Breast epithelium (tissue), 4 donors: ENCODE measurements at places on chromosomes 2 and 18. TPM values are rescaled to one million over a fixed set of nuclear protein-coding genes. Genes with fewer than 3 reads are reported as not detected.

Gene TMEM247
- total RNA-seq = not detected

Gene SP5
- total RNA-seq = 1.5 TPM

Gene POTEC
- total RNA-seq = not detected

Gene VWC2L
- 0.15 TPM for total RNA-seq

Gene SCYGR8
- not detected for total RNA-seq

Gene GLI2
- 3.6 TPM for total RNA-seq

Gene RPE
- total RNA-seq = 55.4 TPM

Gene PGAP1
- 16.1 TPM for total RNA-seq

DNA sequence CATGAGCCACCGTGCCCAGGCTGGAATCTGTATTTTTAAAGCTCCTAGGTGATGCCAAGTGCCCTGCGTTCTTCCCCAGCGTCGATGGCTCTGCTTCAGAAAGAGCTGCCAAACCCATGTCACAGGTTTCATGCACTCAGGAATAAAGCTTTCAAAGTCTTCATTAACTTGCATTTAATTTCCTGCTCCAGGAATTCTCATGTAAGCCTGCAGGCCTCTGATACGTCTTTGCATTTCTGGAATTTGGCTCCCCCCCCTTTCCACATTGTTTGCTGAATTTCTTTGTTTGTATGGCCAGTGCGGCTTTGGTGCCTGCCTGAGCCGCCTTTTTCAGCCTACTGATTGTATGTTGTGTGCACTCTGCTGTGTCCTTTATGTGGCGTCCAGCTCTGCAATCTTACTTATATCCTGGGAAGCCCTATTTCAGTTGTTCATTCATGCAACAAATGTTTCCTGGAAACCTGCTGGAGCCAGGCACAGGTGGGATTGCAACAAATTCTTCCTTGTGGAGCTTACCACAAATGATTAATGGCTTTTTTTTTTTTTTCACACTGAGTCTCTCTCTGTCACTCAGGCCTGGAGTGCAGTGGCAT is 17.9 kb upstream of the OTOF start:
- DNase-seq = no peak
- no peak overlapping the region for H3K4me3 ChIP-seq
- no peaks in the 10 kb centered on the region for H3K4me1 ChIP-seq
- no peaks in the 10 kb centered on the region for H3K36me3 ChIP-seq
- H3K27me3 ChIP-seq = no peaks in the 10 kb centered on the region

GRCh38 chr2:54599326-54599710 is 124.1 kb upstream of the EML6 start:
- H3K36me3 ChIP-seq = no peaks in the 10 kb centered on the region
- no peaks in the 10 kb centered on the region for H3K4me1 ChIP-seq
- peak; percentile 71 for DNase-seq
- H3K4me3 ChIP-seq = no peak overlapping the region

DNA sequence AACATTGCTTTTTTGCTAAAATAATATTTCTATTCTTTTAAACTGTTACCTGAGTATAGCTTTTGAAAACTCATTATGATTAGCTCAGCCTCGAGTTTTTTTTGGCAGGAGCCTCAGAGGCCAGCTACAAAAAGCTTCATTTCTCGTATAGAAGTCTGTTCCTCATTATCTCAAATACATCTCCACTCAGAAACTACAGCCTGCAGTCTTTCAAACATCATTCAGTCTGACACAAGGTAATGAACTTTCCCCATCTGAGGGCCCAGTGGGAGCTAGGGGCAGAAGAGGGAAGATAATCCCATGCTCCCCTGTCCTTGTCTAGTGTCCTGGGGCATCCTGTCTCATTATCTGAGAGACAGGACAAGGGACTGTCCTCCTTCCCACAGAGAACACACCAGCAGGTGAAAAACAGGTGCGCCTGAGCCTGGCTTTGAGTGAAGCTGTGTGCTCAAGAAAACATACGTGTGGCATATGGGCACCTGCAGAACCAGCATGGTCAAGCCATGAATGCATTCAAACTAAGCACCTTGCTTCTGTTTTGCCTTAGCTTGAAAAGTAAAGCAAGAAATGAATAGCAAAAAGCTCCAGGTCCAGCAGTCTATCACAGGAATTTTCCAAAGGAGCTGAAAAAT is 247.5 kb downstream of the MREG start:
- no peaks in the 10 kb centered on the region for H3K36me3 ChIP-seq
- H3K27me3 ChIP-seq = no peaks in the 10 kb centered on the region
- H3K4me3 ChIP-seq = no peak overlapping the region
- no peak for DNase-seq
- H3K27ac ChIP-seq = no peak overlapping the region
- H3K4me1 ChIP-seq = no peaks in the 10 kb centered on the region

- no peaks in the 10 kb centered on the region for H3K27me3 ChIP-seq
- DNase-seq = no peak
- H3K27ac ChIP-seq = peak overlapping the region; percentile 60
- no peaks in the 10 kb centered on the region for H3K4me1 ChIP-seq
These were observed 72.2 kb downstream of the MAP2 start for GRCh38 chr2:209495855-209496585.

DNA sequence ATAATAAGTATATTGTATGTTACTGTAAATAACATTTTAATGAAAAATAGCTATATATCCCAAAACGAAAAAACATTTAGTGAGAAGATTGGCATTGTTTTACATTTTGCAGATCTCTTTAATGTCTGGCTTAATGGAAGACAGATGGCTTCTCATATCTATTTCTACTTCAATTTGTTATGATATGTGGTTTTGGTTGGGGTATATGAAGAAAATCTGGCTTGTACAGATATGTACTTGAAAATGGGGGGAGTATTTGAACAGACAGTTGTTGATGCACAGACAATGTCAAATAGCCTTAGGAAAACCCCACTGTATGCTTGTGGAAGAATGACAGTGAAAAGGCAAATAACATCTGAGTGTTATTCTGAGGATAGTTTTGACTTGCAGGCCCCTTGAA is 23.6 kb upstream of the GMCL1 start:
- H3K27ac ChIP-seq = no peak overlapping the region
- H3K27me3 ChIP-seq = no peaks in the 10 kb centered on the region
- no peaks in the 10 kb centered on the region for H3K4me1 ChIP-seq
- DNase-seq = no peak

GRCh38 chr2:61529944-61530735 is 8.0 kb downstream of the XPO1 start:
- no peaks in the 10 kb centered on the region for H3K27me3 ChIP-seq
- no peak overlapping the region for H3K4me3 ChIP-seq
- peaks cover 5% of the 10 kb centered on the region for H3K36me3 ChIP-seq
- DNase-seq = no peak
- no peak overlapping the region for H3K27ac ChIP-seq
- H3K4me1 ChIP-seq = no peaks in the 10 kb centered on the region

DNA sequence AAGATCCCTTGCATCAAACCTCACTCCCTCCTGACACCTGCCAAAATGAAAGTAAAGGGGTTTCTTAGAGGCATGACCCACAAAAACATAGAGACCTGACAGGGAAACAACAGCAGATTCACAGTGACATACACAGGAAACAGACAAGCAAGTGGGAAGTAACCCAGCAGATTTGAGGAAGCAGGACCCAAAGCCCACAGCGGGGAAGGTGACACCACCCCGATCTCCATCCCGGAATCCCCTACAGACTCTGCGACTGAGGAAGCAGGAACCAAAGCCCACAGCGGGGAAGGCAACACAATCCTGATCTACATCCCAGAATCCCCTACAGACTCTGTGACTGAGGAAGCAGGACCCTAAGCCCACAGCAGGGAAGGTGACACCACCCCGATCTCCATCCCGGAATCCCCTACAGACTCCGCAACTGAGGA is 21.6 kb downstream of the CIB4 start:
- no peaks in the 10 kb centered on the region for H3K4me1 ChIP-seq
- no peak for DNase-seq
- no peaks in the 10 kb centered on the region for H3K36me3 ChIP-seq
- no peaks in the 10 kb centered on the region for H3K27me3 ChIP-seq
- H3K27ac ChIP-seq = no peak overlapping the region
- H3K4me3 ChIP-seq = no peak overlapping the region

DNA sequence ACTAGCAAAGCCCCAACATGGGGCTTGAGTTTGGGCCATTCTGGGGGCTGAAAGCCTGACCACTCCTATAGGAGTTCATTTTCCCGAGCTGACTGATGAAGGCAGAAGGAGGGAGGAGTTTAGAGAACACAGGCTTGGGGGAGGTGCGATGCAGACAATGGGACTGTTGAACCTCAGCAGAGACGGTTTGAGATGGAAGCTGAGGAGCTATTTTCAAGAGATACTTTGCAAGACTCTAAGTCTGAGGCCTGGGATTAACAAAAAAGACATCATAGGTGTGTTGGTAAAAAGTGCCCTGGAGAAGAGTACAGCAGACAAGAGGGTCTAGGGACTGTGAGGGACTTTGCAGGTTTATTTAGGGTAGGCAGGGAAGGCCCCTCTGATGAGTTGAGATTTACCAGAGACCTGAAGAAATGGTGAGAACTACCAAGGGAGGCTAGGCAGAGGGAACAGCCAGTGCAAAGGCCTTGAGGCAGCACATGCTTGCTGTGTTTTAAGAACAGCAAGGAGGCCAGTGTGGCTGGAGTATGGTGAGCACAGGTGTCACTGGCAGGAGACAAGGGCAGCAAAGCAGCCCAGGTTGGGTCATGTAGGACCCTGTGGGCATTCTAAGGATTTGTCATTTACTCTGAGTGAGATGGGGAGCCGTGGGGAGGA is 31.6 kb downstream of the PCBP1 start:
- no peak overlapping the region for H3K4me3 ChIP-seq
- H3K36me3 ChIP-seq = no peaks in the 10 kb centered on the region
- no peak for DNase-seq
- no peaks in the 10 kb centered on the region for H3K27me3 ChIP-seq
- H3K27ac ChIP-seq = no peak overlapping the region
- H3K4me1 ChIP-seq = no peaks in the 10 kb centered on the region

- no peaks in the 10 kb centered on the region for H3K36me3 ChIP-seq
- no peak for DNase-seq
- no peak overlapping the region for H3K4me3 ChIP-seq
- no peaks in the 10 kb centered on the region for H3K4me1 ChIP-seq
These were observed 129.5 kb downstream of the SMAD7 start for GRCh38 chr18:48821251-48821590.

DNA sequence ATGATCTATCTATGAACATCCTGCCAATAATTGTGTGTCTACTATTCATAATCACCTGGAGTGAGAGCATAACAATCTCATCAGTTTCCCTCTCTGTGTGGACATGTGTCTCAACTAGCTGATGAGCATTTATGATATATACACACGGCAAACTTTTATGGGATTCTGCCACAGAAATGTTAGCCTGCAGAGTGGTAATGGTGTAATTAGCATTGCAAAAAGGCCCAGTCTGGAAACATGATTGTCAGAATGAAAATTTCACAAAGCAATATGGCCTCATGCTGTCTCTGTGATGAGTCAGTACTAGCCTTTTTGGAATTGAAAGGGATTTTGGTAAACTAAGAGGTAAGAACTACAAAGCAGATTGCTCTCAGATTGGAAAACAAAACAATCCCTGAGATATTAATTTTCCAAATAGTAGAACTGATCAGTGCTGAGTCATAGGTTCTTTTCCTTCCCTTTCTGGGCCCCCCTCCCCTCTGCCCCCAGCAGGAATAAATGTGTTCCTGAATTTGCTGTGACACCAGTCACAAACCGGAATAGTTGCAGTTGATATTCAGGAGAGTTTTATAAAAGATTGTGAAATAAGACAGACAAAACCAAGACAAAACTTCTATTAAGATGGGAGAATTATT is 189.2 kb downstream of the OSR1 start:
- no peak for DNase-seq
- H3K36me3 ChIP-seq = no peaks in the 10 kb centered on the region
- no peak overlapping the region for H3K27ac ChIP-seq
- H3K27me3 ChIP-seq = no peaks in the 10 kb centered on the region

GRCh38 chr2:126886916-126887280 is 11.8 kb upstream of the TEX51 start:
- no peaks in the 10 kb centered on the region for H3K4me1 ChIP-seq
- H3K27me3 ChIP-seq = no peaks in the 10 kb centered on the region
- no peak overlapping the region for H3K4me3 ChIP-seq
- peak; percentile 40 for DNase-seq

GRCh38 chr2:19722531-19722971 is 179.2 kb downstream of the TTC32 start:
- H3K27ac ChIP-seq = no peak overlapping the region
- H3K27me3 ChIP-seq = no peaks in the 10 kb centered on the region
- no peak overlapping the region for H3K4me3 ChIP-seq
- H3K4me1 ChIP-seq = no peaks in the 10 kb centered on the region
- H3K36me3 ChIP-seq = no peaks in the 10 kb centered on the region

- H3K4me3 ChIP-seq = no peak overlapping the region
- H3K36me3 ChIP-seq = no peaks in the 10 kb centered on the region
- H3K27me3 ChIP-seq = peaks cover 4% of the 10 kb centered on the region
- no peak for DNase-seq
- no peak overlapping the region for H3K27ac ChIP-seq
- H3K4me1 ChIP-seq = no peaks in the 10 kb centered on the region
These were observed 384.5 kb downstream of the MTX2 start for GRCh38 chr2:176653479-176654443.

- DNase-seq = no peak
- H3K36me3 ChIP-seq = no peaks in the 10 kb centered on the region
- no peaks in the 10 kb centered on the region for H3K4me1 ChIP-seq
- no peak overlapping the region for H3K27ac ChIP-seq
These were observed 2111.5 kb upstream of the PIK3C3 start for GRCh38 chr18:39843546-39843945.

DNA sequence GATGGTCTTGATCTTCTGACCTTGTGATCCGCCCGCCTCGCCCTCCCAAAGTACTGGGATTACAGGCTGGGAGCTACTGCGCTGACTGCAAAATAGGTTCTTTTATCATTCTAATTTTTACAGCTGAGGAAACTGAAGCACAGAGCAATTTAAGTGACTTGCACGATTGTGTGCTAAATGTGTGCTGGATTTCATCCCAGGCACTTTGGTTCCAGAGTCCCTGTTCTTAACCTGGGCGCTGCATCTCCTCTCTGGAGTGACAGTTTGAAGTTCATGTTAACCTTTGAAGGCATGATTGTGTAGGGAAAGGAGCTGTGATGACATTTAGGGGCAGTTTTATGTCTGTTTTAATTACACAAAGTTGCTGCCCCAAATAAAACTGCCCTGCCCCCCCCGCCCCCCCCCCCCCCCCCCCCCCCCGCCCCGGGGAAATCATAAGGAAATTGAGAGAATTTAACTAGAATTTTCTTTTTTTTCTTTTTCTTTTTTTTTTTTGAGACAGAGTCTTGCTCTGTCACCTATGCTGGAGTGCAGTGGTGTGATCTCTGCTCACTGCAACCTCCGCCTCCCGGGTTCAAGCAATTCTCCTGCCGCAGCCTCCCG is 5.6 kb downstream of the ACSL3 start:
- no peak overlapping the region for H3K4me3 ChIP-seq
- no peak overlapping the region for H3K27ac ChIP-seq
- no peaks in the 10 kb centered on the region for H3K27me3 ChIP-seq
- H3K36me3 ChIP-seq = no peaks in the 10 kb centered on the region
- H3K4me1 ChIP-seq = peaks cover 12% of the 10 kb centered on the region

DNA sequence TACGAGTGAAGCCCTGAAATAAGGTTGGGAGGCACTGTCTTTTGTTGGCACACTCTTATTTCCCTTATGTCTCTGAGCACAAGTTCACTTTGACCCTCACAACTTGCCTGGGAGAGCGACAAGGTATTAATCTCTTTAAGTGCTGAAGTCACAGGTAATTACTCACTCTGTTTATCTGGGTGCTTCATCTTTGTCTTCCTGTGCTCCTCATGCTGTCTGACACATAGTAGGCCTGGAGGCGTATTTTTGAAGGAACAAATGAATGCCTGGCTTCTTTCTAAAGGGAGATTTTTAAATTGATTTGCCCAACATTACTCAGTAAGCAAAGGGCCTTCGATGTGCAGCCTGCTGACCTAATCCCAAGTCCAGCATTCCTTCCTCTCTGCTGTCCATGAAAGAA is 507.1 kb upstream of the TNP1 start:
- H3K36me3 ChIP-seq = no peaks in the 10 kb centered on the region
- H3K4me1 ChIP-seq = no peaks in the 10 kb centered on the region
- no peak for DNase-seq
- H3K4me3 ChIP-seq = no peak overlapping the region
